Peyer's patch (tissue), 4 donors: ENCODE measurements at places on chromosomes 2 and 18.

DNA sequence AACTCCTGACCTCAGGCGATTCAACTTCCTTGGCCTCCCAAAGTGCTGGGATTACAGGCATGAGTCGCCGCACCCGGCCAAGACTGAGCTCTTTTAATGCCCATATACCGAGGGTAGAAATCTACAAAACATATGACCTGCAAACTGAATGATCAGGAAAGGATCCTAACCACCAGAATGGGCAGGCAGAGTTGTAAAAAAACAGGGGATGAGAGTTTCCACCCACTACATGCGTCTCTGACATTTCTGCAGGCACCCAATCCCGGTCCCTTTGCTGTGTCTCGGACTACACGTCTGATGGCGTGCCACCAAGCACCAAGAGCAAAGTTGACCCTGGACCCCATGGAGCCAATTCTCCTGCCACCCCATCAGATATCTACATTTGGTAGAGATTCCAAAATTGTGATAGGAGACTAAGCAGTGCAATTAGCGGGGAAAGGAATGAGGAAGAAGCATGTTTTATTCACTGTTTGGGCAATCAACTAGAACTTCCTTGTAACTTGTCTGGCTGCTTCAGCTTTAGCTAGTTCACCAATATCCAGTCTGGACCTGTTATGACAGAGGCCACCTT is 74.1 kb downstream of the ATP8B1 start:
- no peak for DNase-seq

DNA sequence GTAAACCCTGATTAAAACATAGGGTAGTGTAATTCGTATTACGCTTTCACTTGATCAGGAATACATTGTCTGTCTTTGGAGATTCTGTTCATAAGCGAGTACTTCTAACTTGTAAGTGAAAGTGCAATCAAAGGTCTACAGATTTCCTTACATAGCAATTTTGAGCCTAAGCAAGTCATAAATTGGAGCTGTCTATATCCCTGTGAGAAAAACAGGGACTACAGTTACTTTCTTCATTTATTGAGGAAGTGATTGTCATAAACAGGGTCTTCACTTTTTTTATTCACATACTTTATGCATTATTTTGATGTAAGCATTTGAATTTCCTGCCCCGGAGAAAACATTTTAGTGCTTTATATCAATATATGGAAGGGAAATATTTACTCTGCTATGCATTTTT is 670.4 kb downstream of the CBLN2 start:
- DNase-seq = no peak

DNA sequence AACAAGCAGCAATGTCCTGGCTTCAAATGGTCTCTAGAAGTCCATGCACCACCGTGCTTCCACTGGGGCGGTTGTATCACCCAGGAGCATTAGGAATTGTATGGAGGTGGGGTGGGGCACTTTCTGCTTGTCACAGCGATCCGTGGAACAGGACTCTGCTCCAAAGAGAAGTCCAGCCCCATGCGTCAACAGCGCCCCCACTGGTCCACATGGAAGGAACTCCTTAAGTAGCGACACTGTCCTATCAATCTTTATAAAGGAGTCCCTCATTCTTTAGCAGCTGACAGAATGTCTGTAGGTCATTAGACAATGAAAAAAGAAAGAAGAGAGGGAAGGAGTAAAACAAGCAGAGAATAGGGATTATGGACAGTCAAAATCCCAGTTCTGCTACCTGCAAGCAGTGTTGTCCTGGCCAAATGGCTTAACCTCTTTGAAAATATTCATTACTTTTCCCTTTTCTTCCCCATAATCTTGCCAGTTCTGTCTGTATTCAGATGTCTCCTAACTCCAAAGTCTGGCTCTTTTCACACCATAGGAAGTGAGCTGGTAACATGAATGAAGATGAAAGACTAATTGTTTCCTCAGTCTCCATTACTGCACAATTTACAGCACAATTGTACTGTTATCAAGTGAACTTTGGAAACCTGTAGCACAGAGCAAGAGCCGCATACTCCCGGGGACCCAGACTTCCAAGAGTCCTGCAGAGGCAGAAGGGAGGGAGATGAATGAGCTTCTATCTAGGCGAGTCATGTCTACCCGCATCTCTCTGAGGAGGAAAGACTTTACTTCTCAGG is 9.9 kb downstream of the NFE2L2 start:
- peak; percentile 85 for DNase-seq

DNA sequence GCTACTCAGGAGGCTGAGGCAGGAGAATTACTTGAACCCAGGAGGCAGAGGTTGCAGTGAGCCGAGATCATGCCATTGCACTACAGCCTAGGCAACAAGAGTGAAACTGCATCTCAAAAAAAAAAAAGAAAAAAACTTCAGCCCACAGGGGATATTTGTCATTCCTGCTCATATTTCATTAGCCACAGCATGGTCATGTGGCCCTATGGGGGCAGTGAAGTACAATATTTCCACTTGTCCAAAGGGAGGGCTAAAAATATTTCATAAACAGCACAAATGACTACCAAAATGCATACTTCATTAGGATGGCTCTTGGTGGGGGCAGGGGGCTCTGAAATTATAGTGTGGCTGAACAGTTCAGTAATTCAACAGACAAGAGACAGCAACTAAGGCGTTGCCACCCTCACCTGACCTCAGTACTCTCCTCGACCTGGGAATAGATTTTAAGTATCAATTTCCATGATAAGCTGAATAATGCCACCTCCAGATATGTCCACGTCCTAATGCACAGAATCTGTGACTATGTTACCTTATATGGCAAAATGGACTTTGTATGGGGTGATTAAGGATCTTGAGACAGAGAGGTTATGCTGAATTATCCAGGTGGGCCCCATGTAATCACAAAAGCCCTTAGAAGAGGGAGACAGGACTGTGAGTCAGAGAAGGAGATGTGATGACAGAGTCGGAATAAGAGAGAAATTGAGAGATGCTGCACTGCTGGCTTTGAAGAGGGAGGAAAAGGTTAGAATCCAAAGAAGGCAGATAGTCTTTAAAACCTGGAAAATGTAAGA is 158.2 kb upstream of the CRIM1 start:
- DNase-seq = no peak

DNA sequence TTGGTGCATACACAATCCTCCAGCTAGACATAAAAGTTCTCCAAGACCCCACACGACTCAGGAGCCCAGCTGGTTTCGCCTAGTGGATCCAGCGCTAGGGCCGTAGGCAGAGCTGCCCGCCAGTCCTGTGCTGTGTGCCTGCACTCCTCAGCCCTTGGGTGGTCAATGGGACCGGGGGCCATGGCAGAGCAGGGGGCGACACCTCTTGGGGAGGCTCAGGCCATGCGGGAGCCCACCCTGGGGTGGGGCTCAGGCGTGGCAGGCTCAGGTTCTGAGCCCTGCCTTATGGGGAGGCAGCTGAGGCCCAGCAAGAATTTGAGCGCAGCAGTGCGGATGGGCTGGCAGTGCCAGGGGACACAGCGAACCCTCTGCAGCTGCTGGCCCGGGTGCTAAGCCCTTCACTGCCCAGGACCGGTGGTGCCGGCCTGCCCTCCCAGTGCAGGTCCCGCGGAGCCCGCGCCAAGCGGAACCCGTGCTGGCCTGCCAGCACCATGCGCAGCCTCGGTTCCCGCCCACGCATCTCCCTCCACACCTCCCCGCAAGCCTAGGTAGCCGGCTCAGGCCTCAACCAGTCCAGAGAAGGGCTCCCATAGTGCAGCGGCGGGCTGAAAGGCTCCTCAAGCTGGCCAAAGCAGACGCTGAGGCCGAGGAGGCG is 1566.6 kb upstream of the SLC39A10 start:
- DNase-seq = no peak

GRCh38 chr18:21099442-21099841 is 12.2 kb downstream of the ROCK1 start:
- DNase-seq = no peak

DNA sequence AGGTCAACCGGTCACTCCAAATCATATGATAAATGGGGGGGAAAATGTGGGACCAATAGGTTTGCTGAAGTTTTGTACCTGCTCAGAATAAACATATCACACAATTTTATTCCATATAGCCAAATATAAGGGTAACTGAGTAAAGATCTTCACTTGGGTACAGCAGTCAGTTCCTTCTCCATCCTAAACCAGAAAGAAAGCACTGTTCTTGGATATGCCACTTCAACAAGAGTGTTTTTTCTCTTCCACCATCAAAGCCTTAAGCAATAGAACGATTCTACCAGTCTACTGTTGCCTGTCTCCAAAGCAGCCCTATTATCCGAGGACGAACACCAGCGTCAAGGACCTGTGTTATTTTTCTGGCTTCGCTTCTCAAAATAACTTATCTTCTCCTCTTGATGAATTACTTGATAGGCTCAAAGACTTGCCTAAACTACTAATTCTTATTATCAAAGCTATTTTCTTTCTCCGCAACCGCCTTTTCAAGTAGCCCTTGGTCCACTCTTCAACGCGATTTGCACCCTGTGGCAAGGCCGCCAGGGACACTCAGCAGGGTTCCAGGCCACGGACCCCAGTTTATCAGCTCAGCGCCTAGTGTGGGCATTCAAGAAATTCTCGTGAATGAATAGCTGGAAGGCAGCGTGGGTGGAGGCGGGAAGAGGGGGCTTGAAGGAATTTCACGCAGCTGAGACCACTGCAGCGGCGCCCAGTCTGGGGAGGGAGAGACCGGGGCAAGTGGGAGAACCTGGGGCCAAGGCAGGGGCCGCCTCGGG is 646 bp downstream of the ALS2 start:
- no peak for DNase-seq

DNA sequence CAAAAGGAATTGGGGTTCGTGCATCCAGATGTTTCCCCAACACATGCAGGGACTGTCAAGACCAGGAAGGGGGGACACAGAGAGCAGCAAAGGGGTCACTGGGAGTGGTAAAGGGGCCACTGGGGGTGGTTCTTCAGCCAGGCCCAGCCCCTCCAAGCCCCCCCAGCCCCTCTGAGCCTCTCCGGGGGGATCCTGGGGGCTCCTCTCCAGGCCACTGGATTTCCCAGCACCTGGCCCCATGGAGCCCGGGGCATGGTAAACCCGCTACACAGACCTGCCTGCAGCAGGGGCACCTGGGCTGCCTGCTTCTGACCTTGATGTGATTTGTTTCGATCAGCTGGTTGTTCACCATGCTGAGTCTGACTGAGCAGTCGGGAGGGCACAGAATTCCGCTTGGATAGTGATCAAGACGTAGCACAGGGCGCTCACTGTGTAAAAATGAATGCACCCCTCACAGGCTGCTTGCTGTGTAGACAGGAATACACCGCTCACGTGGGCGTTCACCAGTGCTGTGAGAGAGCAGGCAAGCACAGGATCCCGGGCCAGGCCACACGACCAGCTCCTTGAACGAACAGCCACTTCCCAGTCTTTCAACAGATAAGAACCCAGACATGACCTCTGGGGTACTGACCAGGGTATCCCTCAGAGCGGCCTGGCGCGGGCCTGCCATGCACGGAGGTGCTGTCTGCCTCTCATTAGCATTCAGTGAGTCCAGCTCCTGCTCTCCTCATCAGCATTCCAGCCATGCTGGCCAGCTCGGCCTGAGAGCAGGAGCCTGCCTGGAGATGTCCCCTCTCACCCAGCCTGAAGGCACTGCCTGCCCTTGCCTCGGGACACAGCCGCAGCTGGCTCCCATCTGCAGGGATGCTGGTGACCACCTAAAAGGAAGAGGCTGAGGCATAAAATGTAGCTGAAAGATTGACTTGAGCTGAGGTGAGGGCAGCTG is 73.3 kb upstream of the OTOS start:
- peak; percentile 28 for DNase-seq

- DNase-seq = no peak
Measured at GRCh38 chr2:240520130-240520973, 37.4 kb downstream of the ANKMY1 start.

DNA sequence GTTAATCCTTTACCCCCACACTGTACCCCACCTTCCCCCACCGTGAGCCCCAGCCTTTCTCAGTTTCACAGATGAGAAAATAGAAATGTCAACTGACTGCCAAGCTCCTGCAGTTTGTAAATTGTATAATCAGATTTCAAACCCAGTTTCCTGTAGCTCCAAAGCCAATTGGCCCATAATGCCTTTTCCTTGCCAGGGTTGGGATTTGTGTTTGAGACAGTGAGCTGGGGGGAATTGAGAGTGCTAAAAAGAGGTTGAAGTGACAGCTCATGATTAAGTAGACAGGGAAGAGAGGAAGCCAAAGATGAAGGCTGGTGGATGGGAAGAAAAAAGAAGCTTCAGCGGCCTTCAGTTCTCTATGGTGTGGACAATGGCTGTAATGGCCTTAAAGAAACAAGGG is 10.7 kb downstream of the OSBPL6 start:
- DNase-seq = no peak

DNA sequence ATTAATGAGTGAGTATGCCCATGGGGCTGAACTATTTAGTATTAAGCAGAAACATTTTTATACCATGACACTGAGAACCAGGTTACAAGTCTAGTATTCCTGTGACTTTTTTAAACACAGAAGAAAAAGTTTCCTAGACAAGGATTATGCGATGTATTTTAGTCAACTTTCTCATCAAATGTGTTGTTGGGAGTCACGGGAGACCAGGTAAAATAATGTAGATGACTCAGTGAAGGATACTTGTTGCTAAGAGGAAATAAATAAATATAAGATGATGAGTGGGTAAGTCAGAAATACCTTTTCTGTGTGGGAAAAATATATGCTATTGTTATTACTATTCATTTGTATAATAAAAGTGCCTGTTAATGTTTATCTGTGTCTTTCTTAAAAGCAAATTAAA is 23.4 kb downstream of the MBD5 start:
- DNase-seq = no peak

DNA sequence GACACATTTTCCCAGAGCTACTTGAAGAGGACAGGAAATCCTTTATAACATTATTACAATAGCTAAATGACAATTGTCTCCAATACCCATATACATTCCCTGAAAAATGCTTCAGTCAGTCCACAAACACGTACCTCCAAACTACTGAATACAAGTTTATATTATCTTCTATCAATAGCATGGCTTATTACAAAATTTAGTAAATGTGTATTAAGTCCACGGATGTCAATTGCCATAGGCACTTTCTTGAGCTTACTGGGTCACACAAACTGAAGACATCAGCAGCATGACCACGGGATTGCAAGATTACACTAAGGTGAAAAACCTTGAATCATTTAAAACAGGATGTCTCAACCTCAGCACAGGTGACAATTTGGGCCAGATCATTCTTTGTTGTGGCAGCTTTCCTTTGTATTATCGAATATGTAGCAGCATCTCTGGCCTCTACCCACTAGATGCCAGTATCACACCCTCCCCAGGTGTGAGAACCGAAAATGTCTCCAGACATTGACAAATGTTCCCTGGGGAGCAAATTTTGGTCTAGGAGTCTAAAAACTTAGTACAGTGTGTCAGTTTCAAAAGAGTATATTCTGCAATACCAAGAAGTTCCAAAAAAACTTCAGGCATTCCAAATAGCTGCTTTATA is 1.4 kb downstream of the MBD2 start:
- no peak for DNase-seq

DNA sequence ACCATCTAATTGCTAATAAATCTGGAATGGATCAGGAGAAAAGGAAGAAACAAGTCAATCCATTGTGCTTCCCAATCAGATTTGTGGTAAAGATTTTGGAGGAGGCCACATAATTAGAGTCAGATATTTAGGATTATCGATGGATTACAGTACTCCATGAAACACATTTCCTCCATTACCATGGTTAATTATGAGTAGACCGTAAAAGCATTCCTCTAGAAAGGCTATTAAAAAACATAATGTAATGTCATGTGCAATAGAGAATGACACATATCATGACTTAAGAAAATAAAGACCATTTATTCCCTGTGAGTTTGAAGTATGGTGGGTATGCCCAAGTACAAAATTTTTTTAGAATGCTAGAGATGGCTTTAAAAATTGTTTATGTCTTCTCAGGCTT is 96.1 kb downstream of the ITGA4 start:
- no peak for DNase-seq

- no peak for DNase-seq
Measured at GRCh38 chr2:142796588-142796987, 80.9 kb upstream of the KYNU start.
